ENCODE measurements at places on chromosomes 16 and 17.

DNA sequence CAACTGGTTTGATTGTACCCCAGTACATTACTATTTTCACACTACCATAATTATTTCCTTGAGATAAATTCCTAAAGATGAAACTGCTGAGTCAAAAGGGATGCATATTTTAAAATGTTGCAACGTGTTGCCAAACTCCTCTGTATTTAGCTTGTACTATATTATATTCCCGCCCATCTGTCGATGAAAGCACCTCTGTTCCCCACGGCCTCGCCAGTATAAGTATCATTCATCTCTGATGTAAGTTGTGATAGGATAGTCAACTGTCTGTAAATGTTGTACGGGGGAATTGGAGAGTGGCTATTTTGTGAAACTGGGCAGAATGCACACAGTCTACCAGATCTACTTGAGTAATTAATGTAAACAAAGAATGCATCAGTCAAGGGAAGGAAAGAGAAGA lies 47.7 kb upstream of the TNRC6A start:
- DNase-seq, result no peak

GRCh38 chr16:2223942-2224486 lies 623 bp downstream of the E4F1 start:
- DNase-seq, result no peak

- no peak for DNase-seq
These were observed 209.5 kb downstream of the AATF start for GRCh38 chr17:37158290-37158689.

DNA sequence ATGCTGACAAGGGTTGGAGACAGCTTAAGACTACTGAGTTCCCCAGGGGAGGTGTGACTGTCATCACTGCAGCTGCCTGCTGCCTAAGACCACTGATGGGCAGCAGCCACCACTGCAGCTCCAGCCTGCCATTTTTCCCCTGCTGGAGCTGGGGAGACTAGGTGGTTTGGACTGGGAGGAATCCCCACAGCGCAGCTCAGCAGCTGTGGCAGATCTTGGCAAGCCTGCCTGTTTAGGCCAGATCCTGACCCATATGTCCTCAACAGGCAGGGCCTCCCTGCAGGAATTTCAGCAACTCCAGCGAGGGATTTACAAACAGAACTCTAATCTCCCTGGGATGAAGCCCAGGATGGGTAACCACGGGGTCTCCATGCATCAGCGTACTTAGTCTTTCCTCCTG lies 356.4 kb upstream of the TOM1L1 start:
- no peak for DNase-seq

DNA sequence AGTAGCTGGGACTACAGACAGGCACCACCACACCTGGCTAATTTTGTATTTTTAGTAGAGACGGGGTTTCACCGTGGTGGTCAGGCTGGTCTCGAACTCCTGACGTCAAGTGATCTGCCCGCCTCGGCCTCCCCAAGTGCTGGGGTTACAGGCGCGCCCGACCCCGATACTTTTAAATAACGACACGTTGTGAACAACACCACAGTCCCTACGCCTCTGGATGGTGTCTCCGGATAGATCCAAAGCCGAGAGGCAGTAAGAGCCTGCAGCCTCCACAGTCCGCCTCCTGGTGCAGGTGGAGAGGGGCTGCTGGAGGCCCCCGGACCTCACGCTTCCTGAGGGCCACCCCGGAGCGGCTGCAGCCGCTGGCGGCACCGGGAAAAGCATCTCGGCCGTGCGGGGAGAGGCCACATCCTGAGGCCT lies 741 bp upstream of the TLCD3A start:
- DNase-seq, result no peak

GRCh38 chr16:12511708-12512107 lies 292.0 kb downstream of the CPPED1 start:
- no peak for DNase-seq

GRCh38 chr17:67401598-67402504 lies 24.8 kb downstream of the PITPNC1 start:
- DNase-seq, result no peak

DNA sequence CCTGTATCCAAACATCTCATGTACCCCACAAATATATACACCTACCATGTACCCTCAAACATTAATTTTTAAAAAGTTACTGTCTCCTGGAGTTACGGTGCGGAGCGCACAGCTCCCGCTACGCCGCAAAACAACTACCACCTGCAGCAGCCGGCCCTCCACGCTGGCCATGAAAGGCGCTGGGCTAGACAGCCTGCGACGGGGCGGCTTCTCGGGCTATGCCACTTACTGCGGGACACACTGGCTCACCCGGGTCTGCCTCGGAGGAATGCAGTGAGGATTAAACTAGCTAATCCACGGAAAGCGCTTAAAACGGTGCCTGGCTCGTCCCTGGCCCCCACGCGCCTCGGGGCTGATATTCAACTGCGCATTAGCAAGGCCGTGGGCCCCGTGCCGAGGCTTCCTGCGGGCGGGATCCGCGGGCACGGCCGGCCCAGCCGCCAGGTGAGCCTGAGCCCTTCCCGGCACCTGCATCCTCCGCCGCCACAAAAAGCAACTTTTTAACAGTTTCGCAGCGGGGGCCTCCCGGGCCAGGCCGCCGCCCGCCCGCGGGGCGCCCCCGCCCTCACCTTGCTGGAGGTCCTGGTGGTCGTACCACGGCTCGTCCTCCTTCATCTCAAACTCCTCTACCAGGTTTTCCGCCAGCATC lies 633 bp downstream of the CDR2 start:
- DNase-seq, result no peak

DNA sequence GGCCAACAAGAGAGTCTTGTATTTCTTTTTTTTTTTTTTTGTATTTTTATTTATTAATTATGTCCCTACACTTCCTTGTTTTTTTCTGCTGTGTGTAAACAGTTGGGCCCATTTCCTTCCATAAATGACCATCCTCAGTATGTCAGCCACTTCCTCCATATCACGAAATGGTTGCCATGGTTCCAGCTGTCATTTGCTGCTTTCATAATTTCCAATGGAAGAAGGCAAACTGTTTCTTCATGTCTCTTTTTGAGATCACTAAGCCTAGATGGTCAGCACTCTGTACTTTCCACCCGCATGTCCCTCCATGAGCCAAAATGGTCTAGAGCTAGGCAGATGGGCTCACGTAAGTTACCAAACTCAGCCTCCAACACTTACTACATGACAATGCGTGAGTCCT lies 133.5 kb upstream of the FOXF1 start:
- no peak for DNase-seq

DNA sequence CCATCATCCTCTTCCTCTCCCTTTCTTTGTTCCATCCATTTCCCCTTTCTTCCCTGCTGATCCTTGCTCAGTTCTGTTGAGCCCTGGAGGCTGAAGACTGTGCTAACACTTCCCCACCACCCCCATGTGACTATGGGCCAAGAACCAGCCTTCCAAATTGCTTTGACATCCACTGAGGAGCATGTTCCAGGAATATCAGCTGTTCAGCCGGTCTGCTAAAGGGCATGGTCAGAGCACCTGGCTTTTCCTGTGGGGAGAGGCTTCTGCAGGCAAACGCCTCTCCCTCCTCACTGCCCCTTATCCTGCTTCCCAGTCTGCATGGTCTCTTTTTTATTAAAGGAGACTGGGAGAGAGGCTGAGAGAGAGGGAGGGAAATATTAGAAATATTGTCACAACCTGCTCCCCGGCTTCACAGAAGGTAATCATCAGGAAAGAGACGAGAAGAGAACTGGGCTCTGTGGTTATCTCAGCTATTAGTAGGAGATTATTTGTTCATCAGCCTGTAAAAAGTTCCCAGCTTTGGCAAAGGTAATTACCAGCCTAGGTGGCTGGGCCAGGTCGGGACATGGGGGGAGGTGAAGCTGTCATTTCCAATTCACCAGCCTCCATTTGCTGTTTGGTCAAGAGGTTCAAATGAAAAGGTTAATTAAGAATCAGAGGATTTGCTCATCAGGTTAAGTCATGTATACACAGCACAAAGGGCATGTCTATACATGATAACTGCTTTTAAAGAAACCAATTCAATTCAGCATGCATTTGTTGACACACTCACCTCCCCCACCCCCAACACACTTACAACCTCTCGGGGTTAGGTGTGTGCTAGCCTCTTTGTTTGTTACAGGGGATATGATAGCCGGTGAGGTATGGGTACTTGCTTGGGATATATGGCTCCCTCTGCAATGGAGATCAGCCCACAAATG lies 83.7 kb upstream of the CRHR1 start:
- no peak for DNase-seq

GRCh38 chr17:34434052-34434451 lies 71.0 kb upstream of the CCL1 start:
- no peak for DNase-seq

DNA sequence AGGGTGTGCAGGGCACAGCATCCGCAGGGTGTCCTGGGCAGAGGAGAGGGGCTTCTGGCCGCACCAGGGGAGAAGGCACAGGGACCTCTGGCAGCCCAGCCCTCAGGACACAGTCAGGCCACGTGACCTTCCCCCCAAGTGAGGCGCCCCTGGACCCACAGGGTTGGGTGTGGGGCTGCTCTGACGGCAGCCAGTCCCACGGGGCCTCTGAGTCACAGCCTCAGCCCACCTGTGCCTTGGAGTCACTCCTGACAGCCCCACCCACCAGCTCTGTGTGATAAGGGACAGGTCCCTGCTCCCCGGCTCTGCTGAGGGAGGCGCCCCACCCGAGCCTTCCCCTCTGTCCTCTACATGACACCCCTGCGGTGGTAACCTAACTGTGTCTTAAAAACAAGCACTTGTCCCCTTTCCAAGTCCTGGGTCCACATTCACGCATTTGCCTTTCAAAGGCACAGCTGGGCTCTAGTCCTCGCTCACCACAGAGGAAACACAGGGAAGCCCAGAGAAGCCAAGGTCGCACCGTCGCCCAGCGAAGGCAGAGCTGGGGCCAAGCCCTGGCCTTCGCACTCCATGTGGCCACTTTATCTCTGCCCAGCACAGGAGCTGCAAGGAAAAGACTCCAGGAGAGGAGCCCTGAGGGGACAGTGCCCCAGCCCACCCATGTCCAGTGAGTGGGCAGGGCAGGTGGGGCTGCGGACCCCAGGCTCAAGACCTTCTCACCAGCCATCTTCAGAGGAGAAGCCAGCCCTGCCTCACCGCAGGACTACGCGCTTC lies 5.1 kb upstream of the NPTX1 start:
- DNase-seq, result no peak

- no peak for DNase-seq
These were observed 437.2 kb downstream of the HS3ST3B1 start for GRCh38 chr17:14737984-14738651.

GRCh38 chr17:21105064-21105894 lies 21.5 kb upstream of the DHRS7B start:
- DNase-seq, result no peak

DNA sequence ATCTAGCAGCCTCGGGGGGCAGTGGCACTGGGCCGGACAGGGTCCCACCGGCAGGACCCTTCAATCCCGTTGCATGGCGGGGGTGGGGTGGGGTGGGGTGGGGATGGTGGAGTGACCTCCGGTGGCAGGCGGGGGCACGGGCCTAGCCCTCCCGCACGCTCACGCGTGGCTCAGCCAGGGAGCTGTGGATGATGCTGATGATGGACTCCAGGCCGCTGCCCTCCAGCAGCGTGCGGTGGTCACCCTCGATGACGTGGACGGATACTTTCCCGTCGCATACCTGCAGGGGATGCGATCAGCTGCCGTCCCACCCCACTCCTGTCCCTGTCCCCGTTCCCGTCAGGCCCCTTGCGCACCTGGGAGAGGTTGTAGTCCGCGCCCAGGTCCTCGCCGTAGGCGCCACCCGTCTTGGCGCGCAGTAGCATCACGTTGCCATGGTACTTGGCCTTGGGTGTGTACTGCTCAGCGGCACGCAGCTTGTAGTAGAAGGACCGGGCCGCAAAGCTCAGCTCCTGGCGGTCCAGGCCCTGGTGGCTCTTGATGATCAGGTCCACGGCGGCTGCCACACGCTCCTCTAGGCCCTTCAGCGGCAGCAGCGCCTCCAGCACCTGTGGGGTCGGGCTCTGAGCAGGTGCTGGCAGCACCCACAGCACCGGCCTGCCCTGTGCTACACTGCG lies 13.5 kb upstream of the DUS1L start:
- DNase-seq, result no peak

- DNase-seq, result no peak
These were observed 66.1 kb downstream of the AXIN2 start for GRCh38 chr17:65495122-65496055.

DNA sequence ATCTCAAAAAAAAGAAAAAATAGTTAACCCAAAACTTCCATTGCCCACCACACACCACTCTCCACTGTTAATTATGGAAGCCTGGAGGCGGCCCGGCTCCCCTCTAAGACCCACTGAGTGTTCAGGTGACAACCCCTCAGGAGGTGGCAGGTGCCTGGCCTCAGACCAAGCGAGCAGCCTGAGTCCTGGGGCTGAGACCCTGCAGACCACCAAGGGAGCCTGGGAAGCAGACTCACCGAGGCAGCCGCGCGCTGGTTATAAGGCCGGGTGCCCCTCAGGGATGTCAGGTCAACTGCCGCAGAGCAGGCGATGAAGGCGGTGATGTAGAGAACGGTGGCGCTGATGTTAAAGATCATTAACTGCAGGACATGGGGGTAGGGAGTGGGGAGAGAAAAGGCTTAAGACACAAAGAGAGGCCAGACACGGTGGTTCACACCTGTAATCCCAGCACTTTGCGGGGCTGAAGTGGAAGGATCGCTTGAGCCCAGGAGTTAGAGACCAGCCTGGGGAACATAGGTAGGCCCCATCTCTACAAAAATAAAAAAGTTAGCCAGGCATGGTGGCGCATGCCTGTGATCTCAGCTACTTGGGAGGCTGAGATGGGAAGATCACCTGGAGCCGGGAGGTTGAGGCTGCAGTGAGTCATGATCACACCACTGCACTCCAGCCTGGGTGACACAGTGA lies 13.3 kb downstream of the ARL2BP start:
- no peak for DNase-seq

GRCh38 chr16:85062845-85063244 lies 35.2 kb downstream of the KIAA0513 start:
- no peak for DNase-seq

DNA sequence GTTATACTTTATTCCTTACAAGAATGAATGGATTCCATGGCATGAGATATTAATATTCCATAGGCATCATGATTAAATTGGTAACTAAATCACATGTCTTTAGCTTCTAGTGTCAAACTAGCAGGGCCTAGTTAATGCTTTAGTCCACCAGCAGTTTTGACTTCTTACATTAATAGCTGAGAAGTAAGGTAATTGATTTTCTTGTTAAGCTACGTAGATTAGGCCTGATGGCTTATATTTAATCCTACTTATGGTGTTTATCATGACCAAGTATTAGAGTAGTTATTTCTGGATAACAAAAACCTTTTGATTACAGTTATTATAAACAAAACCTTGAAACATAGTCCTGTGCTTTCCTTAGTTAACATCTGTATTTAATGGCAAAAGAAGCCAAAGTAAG lies 184.5 kb downstream of the TANC2 start:
- no peak for DNase-seq
